NCI-H1105 treated with DMSO at 0.1 percent for 48 hours (cell line): ENCODE measurements at places on chromosomes 3 and 15.

GRCh38 chr3:67109651-67110204 lies 111.6 kb downstream of the KBTBD8 start:
- peak; percentile 46 for DNase-seq

DNA sequence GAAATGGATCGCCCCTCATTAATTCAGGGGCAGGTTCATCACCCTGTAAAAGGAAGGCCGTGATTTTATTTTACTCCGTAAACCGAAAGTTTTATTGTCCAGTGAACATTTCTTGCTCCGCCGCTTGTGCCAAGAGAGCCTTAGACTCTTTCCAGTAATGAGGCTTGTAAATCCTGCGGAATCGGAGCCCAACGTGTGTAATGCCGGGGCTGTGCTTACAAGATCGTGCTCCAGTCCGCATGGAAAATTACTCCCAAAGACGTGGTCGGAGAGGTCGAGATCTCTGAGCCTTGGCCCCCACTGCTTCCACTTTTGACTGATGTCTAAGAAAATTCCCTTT lies 649 bp upstream of the PLOD2 start:
- DNase-seq = peak; percentile 71

GRCh38 chr3:194443901-194444300 lies 42.9 kb downstream of the ATP13A3 start:
- no peak for DNase-seq

- DNase-seq = no peak
These were observed 57.8 kb upstream of the C15orf39 start for GRCh38 chr15:75143738-75144334.

GRCh38 chr3:186127463-186127862 lies 18.6 kb upstream of the ETV5 start:
- no peak for DNase-seq

GRCh38 chr3:177976866-177977265 lies 559.4 kb upstream of the KCNMB2 start:
- DNase-seq = no peak

GRCh38 chr3:88930611-88931010 lies 176.8 kb upstream of the EPHA3 start:
- DNase-seq = no peak

GRCh38 chr15:35444557-35445204 lies 101.3 kb downstream of the DPH6 start:
- DNase-seq = peak; percentile 10

DNA sequence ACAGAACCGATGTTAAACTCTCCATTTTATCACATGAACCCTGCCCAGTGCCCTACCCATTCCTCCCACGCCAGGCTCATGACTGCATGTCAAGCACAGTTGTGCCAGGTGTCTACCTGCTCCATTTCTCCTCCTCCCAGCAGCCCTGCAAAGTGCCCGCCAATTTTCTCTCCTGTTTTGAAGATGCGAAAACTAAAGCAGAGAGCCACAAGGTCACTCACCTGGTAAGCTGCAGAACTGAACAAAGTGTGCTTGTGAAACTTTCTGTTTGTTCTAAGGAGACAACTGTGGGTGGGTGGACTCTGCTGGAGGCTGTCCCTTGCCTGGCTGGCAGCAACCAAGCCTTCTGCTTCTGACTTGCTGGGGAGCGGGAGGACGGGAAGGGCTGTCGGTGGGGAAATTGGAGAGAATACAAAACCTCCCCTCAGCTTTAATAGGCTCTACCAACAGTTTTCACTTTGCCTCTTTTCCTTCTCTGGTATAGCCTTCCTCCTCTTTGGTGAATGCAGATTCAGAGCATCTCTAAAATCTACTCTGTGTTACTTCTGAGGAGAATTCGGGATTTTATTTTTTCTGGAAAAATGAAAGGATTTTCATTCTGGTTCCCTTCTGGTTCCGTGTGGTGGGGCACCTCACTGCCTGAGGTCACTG lies 23.0 kb downstream of the LIMD1 start:
- DNase-seq = no peak

DNA sequence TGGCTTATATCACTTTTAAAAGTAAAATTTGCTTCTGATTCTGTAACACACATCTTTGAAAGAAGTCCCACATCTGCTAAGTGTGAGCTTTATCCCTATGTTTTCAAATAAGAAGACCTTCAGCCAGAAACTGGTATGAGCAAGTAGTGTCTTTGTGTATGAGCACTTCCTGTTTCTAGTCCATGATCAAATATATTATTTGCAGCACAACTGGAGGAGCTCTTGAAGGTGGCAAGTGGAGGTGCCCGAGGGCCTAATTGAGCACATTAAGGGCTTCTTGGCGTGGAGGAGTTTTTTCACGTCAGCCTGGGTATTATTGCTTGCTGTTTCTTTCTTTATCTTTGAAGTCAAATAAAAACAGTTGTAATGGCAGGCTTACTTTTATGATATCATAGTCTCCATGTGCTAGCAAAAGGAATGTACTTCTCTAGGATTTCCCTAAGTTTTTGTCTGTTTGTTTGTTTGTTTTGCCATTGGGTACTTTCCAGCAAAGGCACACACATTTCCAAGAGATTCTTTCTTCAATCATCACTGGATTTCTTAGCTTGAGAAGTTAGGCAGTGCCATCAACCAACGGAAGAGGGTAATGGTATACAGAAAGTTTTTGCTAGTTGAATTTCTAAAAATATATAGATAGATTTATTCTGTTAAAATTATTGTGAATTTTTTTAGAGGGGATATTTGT lies 68.1 kb downstream of the MEIS2 start:
- DNase-seq = no peak

GRCh38 chr15:74383695-74384565 lies 16.5 kb upstream of the CYP11A1 start:
- DNase-seq = no peak

DNA sequence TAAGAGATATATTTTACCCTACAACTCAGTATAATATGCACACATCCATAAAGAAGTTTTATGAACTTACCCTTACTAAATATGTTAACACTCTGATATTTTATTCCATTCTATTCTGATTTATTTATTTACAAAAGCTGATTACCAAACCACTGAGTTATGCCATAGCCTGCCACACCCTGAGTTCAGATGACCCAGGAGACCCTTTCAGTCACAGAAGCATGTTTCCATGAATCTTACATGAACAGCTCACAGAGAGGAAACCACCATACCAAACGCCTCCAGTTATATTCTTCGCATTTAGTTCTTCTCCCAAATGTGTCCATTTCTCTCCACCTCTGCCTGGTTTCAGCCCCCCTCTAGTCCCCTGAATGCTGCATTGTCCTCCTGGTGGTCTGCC lies 103.5 kb downstream of the SEMA5B start:
- no peak for DNase-seq

GRCh38 chr3:62277986-62278385 lies 95.4 kb downstream of the FEZF2 start:
- no peak for DNase-seq

GRCh38 chr3:10602769-10603768 lies 97.7 kb upstream of the ATP2B2 start:
- DNase-seq = no peak

GRCh38 chr3:197202694-197203093 lies 95.7 kb downstream of the DLG1 start:
- DNase-seq = no peak

GRCh38 chr3:35500641-35501350 lies 138.5 kb upstream of the ARPP21 start:
- DNase-seq = no peak

DNA sequence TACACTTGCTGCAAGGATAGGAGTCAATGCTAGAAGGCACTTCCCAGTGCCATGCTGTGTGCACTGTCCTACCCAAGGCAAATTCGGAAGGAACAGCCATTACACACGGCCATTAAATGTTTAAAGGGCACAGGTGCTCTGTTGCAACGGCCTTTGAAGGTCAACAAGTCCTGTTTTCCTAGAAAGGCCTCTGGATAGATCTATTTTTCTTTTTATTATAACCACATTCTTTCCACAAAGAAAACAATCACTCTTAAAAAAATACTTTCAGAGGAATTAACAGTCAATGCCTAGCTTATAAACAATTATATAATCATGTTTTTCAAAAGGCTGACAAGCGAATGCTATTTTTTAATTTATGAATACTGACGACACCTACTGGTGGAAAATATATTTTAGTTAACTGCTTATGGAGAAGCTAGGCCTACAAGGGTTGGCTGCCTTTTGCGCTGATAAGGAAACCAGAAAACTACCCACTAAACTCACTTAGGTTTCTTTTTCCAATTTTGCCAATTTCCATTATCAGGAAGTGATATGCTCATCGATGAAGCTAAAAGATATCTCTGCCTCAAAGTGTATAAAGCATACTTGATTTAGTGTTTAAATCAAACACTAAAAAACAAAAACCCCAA lies 2.4 kb downstream of the ARHGEF3 start:
- peak; percentile 60 for DNase-seq

DNA sequence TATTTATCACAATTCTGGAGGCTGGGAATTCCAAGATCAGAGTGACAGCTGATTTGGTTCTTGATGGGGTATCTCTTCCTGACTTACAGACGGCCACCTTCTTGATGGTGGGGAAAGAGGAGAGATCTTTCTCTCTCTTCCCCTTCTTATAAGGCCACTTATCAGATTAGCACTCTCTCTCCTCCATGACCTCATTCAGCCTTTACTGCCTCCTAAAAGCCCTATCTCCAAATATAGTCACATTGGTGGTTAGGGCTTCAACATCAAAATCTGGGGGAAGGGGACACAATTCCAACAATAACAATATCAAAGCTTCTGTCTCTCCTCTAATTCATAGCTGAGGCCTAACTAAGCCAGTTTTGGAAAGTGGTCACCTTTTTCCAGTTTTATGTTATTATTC lies 91.7 kb upstream of the MBNL1 start:
- no peak for DNase-seq

GRCh38 chr3:126693921-126694320 lies 10.1 kb upstream of the CHCHD6 start:
- no peak for DNase-seq

- no peak for DNase-seq
These were observed 15.2 kb downstream of the TRNT1 start for GRCh38 chr3:3141939-3142338.

- peak; percentile 79 for DNase-seq
These were observed 219.9 kb downstream of the TCF12 start for GRCh38 chr15:57138349-57138788.

DNA sequence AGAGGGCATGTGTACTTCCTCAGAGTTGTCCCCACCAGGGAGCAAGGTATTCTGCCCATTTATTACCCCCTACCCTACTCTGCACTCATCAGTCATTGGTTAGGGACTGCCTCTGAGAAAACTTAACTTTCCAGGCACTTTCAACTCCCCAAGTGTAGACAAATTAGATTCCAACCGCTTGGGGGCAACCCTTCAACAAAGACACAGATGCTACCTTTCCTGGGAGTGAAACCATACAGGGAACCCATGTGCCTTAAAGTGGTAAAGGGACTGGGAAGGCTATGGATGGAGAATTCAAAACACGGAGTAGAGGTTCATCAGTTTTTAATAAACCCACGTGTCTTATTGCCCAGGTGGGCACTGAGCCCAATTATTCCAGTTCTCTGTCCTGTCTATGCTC lies 19.4 kb upstream of the UBE2E2 start:
- DNase-seq = no peak

DNA sequence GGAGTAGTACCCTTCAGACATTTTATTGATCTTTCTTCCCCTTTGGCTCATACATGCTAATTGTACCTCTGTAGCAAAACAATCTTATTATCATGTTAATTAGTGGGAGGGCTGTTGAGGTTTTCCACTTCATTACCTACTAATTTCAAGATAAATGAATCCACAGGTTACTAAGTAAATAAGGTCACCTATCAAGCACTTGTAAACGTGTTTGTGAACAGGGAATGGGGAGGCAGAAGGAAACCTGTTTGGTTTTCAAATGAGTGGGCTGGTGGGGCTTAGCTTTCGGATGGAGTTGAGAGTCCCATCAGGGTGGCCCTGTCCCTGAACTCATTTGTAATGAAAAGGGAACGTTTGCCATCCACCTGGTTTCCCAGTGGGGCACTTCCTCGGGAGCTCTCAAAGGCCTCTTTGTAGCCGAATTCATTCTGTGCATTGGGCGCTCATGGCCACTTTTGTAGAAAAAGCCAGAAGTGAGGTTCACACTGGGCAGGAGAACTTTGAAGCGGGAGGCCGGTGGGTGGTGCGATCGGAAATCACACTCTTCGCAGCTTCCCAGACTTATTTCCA lies 419.8 kb upstream of the NR2F2 start:
- DNase-seq = peak; percentile 38

- DNase-seq = peak; percentile 43
These were observed 93.7 kb upstream of the IMPG2 start for GRCh38 chr3:101414121-101414520.

DNA sequence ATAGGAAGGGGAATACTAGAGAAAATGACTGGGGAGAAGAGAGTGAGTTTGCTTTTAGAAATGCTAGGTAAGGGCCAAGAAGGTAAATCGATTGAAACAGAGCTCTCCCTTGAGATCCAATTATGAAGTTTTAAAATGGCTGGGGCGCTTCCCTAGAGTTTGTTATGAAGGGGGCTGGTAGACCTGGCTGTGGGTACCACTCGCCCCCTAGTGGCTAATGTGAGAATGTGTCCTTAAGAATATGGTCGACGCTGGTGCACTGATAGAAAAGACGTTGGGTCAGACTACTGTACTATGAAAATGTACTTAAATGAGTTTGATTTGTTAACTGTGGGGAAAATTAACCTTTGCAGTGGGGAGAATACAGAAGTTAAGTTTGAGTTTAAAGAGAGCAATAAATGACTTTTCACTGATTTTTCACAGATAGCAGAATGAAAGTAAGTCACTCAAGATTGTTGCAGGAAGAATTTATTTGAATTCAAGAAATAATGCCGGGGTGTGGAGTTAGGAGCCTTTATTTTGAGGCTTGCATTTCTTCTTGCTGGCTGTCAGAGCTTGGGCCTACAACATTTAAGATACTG lies 9.2 kb downstream of the TMPRSS7 start:
- peak; percentile 93 for DNase-seq

GRCh38 chr15:63712828-63713520 lies 115.8 kb downstream of the FBXL22 start:
- no peak for DNase-seq

GRCh38 chr3:86890741-86891396 lies 100.1 kb downstream of the VGLL3 start:
- DNase-seq = peak; percentile 83

DNA sequence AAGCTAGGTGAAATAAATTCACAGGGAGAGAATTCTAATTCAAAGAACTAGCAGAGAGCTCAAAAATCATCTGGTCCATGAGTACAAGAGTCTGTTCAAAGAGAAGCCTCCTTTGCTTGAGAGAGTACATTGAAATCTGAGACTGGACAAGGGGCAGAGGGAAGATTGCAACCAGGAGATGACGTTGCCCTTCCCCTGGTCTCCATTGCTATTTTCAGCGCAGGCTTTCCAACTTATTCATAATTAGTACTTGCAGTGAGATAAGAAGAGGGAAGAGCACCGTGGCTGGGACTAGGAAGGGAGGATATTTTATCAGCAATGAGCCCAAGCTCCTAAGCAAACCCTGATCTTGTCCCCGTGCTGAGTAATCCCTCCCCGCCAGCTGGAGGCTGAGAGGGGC lies 251.8 kb upstream of the RORA start:
- no peak for DNase-seq

GRCh38 chr3:174859756-174860155 lies 622 bp downstream of the NAALADL2 start:
- peak; percentile 82 for DNase-seq
